ENCODE measurements at places on chromosomes 3 and 15.

DNA sequence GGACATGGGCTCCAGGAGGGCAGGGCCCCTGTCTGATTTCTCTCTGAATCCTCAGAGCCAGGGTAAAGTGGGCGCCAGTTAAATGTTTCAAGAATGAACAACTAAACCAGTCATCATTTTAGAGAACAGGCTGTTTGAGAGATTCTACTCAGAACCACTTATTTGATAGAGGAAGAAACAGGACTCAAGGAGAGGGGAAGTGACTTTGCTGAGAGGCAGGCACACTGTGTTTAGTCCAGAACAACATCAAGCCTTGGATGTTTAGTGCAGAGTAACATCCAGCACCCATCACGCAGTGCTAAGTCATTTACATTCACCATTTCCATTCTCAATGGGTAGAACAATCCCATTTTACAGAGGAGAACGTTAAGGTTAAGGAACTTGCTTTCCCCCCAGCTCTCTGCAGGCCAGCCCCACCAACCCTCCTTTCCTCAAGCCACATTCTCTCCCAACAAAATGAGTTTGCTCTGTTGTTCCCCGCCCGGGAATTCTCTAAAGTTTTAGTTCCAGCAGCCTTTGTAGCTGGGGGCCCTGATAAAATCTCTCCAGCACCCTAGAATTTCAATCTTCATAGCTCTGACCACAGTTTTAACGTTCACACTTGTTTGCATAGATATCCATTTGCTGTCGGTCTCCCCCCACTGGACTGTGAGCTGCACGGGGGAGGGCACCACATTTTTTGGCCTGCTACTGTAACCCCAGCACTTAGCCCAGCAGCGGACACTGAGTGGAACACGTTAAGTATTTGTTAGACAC is 962 bp downstream of the NMNAT3 start:
- DNase-seq: no peak

DNA sequence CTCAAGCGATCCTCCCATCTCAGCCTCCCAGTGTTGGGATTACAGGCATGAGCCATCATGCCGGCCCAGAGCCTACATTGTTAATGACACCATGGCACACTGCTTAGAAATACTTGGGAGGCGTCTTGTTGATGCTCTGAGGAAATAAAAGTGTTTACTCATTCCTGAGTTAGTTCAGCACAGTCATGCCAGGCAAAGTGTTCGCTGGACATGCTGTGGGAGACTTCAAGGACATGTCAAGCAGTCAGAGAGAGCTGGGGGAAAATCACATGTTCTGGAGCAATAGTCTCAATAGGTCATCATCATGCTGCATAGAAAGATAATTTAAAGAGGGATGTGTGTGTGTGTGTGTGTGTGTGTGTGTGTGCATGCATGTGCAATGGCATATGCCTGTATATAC is 37.5 kb downstream of the TTC23 start:
- DNase-seq: no peak

DNA sequence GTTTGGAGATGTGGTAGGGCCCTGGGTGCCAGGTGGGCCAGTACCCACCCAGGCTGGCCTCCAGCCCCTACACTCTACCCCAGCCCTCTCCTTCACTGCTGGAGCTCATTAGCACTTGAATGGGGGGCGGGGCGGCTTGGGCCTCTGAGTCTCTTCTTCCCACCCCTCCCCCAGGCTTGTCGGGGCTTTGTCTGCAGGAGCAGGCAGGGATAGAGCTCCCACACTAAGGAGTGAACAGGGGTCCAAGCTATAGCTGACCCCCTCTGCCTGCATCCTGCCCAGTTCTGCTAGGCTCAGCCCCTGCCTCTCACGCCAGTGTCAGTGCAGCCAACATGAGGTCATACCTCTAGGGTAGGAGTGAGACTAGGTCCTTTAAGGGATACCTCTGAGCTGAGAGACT is 5.2 kb downstream of the GNAI2 start:
- no peak for DNase-seq

DNA sequence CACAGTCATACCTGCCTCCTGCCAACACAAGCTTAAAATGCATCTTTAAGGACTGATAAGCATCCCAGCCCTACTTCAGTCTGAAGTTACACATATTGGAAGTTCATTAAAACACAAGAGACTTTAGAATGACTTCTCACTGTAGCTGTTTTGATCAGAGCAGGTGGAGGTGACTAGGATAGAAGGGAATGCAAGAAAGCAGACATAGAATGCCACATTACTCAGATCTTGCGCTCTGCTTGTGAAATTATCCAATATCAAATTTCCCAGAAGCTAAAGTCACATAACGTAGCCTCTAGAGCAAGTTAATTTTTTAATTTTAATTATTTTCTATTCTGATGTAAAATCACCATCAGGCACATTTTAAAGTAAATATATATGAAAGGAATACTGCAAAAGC is 306.5 kb downstream of the PLOD2 start:
- DNase-seq: no peak

DNA sequence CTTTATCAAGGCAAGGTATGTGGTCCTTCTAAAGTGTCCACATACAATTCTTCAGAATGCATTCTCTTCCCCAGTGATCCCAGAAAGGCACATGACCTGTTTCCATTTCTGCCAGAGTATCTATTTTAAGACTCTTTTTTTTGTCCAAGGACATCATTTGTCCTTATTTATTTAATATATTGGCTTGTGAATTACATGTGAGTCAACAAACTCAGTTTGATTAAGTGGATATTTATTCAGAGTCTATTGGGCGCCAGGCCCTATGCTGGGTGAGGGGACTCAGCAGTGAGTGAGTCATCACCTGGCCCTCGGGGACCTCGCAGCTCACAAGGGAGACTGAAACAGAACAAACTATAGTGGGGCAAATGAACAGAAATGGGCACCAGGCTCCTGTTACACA is 136.8 kb downstream of the SNRK start:
- no peak for DNase-seq

GRCh38 chr3:36409862-36410261 is 29.6 kb downstream of the STAC start:
- no peak for DNase-seq

DNA sequence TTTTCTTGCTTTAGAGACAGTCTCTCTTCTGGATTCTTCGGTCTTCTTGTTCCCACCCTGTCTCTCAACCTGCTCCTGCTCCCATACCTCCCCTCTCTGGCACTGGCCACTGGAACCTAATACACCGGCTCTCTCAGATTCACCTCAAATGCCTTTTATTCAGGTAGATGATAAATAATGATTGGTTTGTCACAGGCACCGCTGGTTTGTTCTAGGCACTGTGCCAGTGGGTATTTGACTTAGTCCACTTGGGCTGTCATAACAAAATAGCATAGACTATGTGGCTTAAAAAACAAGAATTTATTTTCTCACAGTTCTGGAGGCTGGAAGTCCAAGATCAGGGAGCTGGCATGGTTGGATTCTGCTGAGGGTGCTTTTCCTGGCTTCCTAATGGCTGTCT is 278.2 kb upstream of the STT3B start:
- no peak for DNase-seq

DNA sequence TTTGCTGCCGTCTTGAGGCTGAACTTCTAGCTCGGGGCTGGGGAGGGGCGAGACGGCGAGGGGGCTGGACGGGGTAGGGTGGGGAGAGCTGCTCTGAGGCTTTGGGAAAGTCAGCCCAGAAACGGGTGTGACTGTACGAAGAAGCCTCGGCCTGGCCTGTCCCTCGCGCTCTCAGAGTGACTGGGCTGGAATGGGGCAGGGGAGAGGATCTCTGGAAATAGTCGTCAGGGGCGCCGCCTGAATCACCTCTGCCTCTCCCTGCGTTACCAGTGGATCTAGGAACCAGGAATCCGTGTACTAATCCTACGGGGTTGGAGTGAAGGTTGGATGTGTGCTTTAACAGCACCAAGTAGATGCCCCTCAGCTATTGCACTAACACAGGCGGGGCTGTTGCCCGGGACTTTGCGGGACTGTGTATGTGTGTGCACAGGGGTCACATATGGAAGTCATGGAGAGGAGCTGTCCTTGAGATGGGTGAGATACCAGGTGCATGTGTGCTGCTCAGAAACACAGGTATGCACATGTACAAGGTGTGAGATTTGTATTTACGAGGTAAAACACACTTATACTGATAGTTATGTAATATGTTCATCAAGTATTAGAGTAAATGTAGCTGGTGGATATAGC is 591 bp downstream of the FOXL2NB start:
- DNase-seq: no peak

DNA sequence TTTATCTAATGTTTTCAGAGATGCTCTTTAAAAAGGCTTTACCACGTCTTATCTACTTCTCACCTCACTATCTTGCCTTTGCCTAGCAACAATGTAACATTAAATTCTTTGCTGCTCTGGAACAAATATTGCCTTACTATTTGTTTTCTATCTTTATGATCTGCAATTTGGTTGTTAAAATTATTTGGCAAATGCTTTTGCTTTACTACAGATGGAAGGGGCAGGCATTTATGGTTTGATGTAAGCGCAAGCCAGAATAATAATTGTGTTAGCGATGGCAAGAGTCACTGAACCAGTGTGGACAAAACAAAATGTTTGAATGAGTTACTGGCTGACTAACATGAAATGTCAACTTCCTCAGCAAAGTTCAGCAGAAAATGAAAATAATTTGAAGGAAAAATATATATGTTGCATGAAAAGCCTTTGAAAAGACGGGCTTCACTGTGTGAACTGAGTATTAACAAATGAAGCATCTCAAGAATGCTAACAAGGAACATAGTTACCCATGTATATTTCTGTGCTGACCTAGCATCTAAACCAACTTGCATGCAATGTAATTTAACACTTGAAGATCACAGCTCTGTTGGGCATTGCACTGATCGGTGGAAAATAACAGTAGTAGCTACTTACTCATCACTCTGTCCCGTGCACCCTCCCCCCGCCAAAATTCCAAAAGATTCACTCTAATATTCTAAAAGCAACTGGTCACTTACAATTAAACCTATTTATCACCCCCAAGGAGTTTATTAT is 454.0 kb upstream of the ARHGEF26 start:
- no peak for DNase-seq

- DNase-seq: no peak
Observed at GRCh38 chr15:71804226-71804625, 6.1 kb upstream of the NR2E3 start.

GRCh38 chr15:79978260-79978654 is 7.3 kb upstream of the BCL2A1 start:
- no peak for DNase-seq

GRCh38 chr15:93762036-93762435 is 469.3 kb upstream of the MCTP2 start:
- no peak for DNase-seq

- DNase-seq: no peak
Observed at GRCh38 chr15:48084759-48085590, 35.8 kb upstream of the SLC24A5 start.

All from T1000 (cell line).